Femur (tissue), 1 donor: ENCODE measurements at places on chromosomes 1 and 21.
A peak's percentile ranks its signal among the peaks of the same experiment; 100 is the strongest.

GRCh38 chr1:197184190-197184589, 37.7 kb upstream of the ASPM start:
- no peak for DNase-seq

DNA sequence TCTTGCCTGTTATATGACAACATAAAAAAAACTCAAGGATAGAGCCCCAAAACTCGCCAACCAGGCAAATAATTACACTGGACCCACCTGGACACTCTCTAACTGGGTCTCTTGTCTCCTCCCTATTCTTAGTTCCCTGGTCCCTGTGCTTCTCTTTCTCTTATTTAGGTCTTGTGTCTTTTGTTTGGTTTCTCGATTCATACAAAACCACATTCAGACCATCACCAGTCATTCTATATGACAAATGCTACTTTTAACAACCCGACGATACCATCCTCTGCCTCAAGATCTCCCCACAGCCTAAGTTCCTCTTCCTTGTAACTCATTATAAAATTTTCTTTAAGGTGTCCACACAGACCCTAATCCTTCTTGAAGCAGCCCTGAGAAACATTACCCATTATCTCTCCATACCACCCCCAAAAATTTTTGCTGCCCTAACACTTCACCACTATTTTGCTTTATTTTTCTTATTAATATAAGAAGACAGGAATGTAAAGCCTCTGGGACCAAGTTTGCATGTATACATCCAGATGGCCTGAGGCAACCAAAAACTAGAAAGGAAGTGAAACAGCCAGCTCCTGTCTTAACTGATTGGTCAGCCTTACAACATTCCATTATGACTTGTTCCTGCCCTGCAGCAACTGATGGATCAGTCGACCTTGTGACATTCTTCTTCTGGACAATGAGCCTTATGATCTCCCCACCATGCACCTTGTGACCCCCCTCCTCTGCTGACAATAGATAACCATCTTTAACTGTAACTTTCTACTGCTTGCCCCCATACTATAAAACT, 638.2 kb downstream of the AMY1C start:
- DNase-seq: no peak

DNA sequence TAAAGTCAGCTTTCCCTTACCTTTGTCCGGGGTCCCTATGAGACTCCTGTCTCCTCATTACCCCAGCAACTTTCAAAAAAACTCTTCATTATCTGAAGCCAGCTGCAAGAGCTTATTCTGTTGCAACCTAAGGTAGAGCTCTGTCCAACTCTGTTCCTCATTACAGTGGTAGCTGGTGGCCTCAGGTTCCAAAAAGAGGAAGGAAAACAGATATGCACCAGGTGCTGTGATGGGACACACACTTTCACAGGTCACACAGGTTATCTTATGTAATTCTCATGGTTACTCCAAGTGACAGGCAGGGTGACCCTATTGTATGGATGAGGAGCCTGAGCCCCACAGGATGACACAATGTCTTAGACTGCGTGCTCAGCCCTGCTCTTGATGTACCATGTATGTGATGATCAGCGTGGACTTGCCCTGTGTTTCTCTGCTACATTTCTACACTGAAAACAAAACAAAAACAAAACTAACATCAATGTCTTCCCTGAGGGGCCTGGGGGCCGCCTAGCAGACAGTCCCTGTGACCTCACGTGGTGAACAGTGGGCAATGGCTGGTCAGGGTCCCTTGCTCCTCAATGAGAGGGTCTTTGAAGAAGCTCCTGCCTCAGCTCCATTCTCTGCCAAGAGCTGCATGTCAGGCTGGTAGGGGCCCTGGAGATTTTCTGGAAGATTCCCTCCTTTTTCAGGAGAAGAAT, 9.7 kb upstream of the TENT5C start:
- DNase-seq: peak; percentile 5

- DNase-seq: no peak
Measured at GRCh38 chr1:101379950-101380349, 143.1 kb downstream of the S1PR1 start.

DNA sequence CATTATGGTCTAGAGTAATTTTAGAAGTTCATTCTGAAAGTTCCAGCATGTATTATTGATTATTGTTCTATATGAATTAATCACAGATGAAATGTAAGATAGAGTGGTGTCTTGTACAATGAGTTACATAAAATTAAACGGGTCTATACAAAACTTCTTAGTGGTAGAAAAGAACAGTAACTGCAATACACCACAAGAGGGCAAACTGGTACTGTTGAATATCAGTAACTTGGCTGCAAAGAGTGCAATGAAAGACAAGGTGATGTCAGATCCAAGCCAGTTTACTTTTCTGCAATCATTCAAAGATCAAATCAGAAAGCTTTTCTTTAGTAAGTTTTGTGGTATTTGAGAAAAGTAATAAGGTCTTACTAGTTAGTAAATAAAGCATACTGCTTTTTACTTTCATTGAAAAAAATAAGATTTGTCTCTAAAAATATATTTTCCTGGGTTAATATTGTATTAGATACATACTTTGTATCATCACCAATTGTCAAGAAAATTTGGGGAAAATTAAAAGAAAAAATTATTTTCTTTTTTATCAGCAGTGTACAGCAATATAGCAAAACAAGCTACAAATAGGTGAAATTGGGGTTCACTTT, 66.4 kb upstream of the BTG3 start:
- DNase-seq: no peak

DNA sequence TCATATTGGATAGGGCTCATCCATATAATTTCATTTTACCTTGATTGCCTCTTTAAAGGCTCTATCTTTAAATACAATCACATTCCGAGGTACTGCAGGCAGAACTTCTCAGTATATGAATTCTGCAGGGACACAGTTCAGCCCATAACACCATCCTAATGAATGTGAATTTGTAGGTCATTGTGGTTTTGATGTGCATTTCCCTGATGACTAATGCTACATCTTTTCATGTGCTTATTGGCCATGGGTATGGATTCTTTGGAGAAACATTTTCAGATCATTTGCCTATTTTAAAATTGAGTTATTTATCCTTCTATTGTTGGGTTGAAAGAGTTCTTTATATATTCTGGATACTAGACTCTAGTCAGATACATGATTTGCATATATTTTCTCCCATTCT, 9.6 kb upstream of the RPS6KC1 start:
- DNase-seq: no peak

- DNase-seq: no peak
Measured at GRCh38 chr21:31455506-31455905, 111.4 kb upstream of the TIAM1 start.

- peak; percentile 79 for DNase-seq
Measured at GRCh38 chr1:212700892-212701819, 1.5 kb upstream of the BATF3 start.

DNA sequence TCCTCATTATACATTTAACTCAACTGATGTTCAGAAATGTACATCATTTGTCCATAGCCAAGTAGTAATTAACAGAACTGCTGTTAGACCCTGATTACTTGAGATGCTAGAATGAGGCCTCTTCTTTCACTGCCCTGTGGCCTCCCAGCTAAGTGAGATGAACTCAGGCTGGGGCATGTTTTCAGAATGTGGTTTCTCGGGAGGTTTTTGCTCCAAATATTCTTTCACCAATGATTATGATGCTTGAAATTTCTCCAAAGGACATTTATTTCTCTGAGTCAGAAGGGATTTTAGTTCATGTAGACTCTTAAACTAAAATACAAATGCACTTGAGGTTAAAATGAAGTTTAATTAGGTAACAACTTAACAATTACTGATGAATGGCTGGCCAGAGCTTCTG, 34.6 kb upstream of the ADAMTS5 start:
- no peak for DNase-seq

DNA sequence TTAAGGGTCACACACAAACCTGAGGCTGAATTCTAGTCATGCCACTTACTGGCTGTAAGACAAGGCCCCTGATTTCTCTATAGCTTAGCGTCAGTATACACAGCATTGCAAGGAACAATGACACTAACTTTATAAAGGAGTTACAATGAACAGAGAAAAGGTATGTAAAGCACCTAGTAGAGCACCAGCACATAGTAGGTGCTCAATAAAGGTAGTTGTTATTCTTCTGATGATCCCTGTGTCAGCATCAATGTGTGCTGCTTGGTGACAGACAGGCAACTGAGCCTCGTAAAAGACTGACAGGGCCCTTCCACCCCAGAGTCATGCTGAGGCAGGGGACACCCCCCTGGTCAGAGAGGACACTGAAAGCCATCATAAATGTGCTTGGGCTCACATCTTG, 43.2 kb downstream of the GRHL3 start:
- no peak for DNase-seq

GRCh38 chr1:165539306-165539705, 4.5 kb upstream of the LRRC52 start:
- DNase-seq: peak; percentile 39

DNA sequence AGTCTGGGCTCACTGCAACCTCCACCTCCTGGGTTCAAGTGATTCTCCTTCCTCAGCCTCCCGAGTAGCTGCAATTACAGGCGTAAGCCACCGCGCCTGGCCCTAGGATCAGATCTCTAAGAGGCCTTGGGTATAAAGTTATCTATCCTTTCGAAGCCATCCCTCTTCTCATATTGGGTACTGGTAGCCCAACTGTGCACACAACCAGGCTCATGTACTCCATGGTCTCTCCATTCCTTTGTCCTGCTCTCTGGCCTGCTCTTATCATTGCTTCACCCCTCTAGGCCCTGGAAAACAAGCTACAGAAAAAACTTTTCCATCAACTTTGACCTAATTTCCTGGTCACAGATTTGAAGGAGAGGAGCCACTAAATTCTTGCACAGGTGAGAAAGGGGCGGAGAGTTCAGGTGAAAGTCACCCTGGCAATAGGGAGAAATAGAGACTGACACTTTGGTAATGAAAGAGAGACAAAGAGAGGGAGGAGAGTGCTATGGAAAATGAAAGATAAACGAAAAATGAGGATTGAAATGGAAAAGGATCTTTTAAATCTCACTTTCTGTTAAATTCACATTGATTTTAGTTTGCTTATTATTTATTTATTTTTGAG, 6.0 kb downstream of the TXNIP start:
- no peak for DNase-seq

DNA sequence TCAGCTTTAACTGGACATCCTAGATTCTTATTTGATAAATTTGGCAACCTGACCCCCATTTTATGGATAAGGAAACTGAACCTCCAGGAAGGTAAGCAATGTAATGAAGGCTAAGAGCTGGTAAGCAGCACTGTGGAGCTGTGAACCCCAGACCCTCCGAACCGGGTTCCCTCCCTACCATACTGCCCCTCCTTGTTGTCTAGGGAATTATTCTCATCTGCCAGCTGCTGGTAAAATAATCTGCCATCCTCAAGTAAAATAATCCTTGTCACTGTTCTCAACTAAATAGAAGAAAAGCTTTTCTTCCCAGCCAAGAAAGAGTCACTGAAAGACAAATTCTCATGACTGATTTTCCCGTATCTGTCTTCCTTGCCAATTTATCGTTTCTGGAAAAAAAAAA, 55.8 kb upstream of the PRDX6 start:
- no peak for DNase-seq

DNA sequence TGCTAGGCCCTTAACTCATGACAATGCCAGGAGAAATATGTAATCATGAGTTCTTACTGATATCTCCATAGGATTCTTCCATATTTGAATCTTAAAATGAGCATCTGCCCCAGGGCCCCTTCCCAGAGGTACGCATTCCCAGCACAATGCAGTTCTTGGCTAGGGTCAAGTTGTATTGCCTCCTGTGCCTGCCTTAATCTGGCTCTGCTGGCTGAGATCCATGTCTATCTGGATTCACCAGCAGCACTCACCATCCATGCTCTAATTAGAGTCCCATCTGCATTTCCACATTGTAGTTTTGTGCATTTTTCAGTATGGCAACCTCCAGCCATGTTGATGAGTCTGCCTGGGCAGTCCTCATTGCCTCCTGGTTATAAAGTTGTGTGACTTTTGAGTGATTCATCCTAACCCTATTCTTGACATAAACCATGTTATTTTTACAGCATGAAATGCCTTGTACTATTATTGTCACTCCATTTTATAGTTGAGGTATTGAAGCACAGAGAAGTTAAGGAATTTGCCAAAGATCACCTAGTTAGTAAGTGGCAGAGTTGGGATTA, 55.9 kb downstream of the CAMSAP2 start:
- no peak for DNase-seq

DNA sequence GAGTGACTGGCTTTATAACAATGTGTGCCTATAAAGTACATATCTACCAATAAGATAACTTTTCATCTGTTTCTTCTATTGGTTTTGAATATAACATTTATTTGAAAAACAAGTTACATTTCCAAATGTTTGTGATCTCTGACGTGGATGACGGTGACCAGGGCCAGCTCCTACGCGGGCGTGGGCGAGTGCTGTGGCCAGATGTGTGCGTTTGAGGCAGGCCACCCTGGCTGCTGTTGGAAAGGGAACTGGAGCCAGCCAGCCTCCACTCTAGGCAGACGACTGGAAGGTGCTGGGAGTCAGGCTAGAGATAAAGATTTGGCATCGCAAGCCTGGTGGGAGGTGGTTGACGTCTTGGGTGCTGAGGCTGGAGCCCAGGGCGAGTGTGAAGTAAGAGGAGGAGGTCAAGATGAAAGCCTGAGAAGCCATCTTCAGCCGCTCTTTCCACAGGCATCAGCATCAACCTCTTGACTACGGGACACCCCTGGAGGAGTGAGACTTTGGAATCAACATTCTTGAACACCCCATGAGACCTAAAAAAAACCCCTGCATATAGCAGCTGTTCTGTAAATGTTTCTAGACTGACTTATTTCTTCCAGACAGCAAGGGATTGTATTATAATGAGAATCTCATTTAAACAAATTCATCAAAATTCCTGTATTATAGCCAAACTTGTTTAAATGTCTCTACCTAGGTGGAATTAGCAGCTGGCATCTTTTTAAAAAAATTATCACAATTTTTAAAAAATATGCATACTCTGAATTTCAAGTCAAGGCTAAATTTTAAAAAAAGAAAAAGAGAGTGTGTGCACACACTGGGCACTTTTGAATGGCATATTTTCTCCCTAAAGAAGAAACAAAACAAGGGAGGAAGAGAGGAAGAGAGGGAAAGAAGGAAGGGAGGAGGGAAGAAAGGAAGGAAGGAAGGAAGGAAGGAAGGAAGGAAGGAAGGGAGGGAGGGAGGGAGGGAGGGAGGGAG, 112.5 kb upstream of the SLC44A3 start:
- no peak for DNase-seq

DNA sequence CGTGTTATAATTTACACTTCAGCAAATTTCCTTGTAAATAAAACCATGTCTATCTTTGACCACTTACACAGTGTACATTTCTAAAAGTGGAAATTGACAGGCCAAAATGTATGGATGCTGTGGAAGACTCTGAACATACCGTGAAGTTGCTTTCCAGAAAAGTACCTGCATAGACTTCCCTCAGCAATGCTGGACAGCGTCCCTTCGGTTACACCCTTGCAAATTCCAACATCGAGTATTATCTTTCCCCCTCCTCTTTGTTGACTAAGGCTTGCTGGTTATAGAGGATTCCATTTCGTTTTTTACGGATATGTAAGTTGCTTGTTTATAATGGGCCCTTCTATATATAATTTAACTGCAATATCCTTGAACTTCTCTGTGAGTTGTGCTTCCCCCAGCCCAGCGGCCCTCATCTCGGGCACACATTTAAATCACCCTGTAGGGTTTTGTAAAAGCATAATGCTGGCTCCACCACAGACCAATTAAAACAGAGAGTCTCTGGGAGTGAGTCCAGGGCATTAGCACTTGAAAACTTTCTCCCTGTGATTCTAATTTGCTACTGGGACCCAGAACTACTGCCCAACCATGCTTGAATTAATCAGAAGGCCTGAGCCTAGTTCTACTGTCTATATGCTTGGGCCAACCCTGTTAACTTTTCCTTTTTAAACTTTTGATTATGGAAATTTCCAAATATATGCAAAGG, 230.3 kb downstream of the GRIK3 start:
- DNase-seq: no peak
